Calu3 (cell line): ENCODE measurements at places on chromosomes 5 and 9.
A peak's percentile ranks its signal among the peaks of the same experiment; 100 is the strongest.

GRCh38 chr5:14678773-14679334, 14.3 kb downstream of the OTULIN start:
- no peaks in the 10 kb centered on the region for H3K27me3 ChIP-seq
- DNase-seq: no peak
- peaks cover 26% of the 10 kb centered on the region for H3K4me1 ChIP-seq
- H3K27ac ChIP-seq: no peak overlapping the region

- DNase-seq: peak; percentile 63
- no peaks in the 10 kb centered on the region for H3K27me3 ChIP-seq
- peaks cover 20% of the 10 kb centered on the region for H3K36me3 ChIP-seq
Observed at GRCh38 chr5:172450861-172451695, 3.2 kb downstream of the SH3PXD2B start.

GRCh38 chr9:18588002-18588401, 114.0 kb downstream of the ADAMTSL1 start:
- no peak overlapping the region for H3K4me3 ChIP-seq
- no peak overlapping the region for H3K27ac ChIP-seq
- no peak for DNase-seq

- H3K4me3 ChIP-seq: no peak overlapping the region
- H3K27ac ChIP-seq: no peak overlapping the region
- peak; percentile 10 for DNase-seq
- H3K4me1 ChIP-seq: no peaks in the 10 kb centered on the region
- H3K36me3 ChIP-seq: no peaks in the 10 kb centered on the region
- H3K27me3 ChIP-seq: no peaks in the 10 kb centered on the region
Observed at GRCh38 chr5:72125941-72126620, 18.8 kb downstream of the MAP1B start.

GRCh38 chr5:23013395-23013998, 160.4 kb upstream of the CDH12 start:
- peak overlapping the region; percentile 76 for H3K27ac ChIP-seq
- no peaks in the 10 kb centered on the region for H3K27me3 ChIP-seq
- H3K4me3 ChIP-seq: peak overlapping the region; percentile 65
- no peak for DNase-seq
- peaks cover 17% of the 10 kb centered on the region for H3K4me1 ChIP-seq
